ENCODE measurements at places on chromosomes 16 and 17.

- no peak for DNase-seq
These were observed 19.5 kb upstream of the GSE1 start for GRCh38 chr16:85593494-85594221.

DNA sequence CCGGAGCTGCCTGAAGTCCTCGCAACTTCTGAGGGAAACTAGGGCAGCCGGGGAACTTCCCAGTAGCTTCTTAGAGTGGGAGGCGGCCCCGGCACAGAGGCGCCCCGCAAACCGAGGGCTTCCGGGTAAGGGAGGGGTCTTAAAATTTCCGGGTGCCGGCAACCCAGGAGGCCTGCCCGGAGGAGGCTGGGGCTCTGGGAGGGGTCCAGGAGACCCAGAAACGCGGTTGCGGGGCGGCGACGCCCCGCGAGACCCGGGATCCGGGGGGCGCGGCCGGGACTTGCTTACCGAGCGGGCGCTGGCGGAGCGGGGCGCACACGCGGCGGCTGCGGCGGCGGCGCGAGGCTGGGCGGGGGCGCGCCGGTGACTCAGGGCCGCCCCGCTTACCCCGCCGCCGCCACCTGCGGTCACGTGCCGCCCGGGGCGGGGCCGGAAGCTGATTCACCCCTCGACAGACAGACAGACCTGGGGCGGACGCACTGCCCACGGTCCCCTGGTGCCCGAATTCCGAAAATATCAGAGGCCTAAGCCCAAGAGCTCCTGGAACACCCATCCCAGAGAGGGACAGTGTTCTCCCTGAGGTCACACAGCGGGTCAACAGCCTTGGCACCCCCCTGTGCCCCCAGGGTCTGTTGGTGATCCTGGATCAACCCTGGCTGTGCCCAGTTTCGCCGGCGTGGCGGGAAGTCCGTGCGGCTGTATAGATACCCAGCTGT, at the start of gene FAM83G:
Gene FAM83G (minus strand): TSS at position 344 of the 716 bp plus-strand sequence. CDS start 723 bp downstream, outside the sequence.
- DNase-seq, result peak; percentile 63

GRCh38 chr17:81684442-81684911, 666 bp downstream of the HGS start:
- no peak for DNase-seq

GRCh38 chr17:55134486-55135157, 130.1 kb upstream of the HLF start:
- no peak for DNase-seq

DNA sequence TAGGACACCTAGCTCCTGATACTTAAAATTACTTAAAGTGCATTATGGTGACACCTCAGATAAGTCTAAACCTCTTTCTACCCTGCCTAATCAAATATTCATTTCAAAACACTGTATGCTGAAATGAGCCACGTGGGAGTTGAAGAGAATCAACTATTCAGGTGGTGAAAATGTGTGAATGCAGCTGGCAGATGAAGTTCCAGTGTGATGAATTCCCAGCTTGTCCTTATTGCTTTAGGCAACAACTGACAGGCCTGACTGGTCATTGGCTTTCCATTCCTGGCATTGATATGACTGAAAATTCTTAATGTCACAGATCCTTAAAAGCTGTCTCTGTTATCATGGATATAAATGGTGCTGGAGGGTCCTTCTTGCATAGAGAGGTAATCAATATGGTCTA, 301.9 kb upstream of the TBX2 start:
- no peak for DNase-seq

DNA sequence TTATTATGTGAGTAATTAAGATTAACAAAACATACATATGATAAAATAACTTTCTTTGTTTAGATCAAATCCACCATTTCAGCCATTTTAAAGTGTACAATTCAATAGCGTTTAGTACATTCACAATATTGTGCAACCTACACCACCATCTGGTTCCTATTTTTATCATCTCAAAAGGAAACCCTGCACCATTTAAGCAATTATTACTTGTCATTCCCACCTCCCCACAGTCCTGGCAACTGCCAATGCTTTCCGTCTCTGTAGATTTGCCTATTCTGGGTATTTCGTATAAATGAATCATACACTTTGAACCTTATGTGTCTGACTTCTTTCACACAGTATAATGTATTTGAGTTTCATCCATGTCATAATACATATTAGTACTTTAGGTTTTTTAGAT, 162.5 kb upstream of the CNTNAP4 start:
- DNase-seq, result no peak

DNA sequence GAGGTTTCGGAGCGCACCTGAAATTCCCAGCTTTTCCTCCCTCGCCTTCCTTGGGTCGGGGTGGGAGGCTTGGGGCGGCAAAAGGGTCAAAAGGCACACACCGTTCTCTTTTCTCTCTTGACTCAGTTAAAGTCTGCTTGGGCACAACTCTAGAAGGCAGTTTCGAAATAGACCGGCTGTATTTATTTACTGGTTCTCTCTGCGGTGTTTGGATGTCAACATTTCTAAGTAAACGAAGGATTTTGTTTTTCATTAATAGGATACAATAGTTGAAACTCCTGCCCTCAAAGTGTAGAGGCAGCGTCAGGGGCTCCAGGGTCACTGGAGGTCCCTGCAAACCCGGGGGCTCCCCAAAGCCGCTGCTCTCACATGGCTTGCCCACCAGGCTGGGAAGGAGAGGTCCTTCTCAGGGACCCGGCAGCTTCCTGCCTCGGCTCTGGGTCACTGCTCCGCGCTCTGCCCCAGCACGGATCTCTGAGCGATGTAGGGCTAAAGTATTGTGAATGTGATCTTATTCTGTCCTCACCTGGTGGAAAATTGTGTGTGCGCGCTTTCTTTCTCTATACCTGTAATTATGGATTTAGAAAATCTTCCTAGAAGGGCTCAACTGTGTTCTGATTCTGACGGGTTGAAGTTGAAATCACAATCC, 952 bp downstream of the BMERB1 start:
- DNase-seq, result no peak

GRCh38 chr16:48165961-48166578, 10.3 kb upstream of the ABCC12 start:
- DNase-seq, result no peak

GRCh38 chr16:2472885-2473445, 1.9 kb downstream of the NTN3 start:
- no peak for DNase-seq

DNA sequence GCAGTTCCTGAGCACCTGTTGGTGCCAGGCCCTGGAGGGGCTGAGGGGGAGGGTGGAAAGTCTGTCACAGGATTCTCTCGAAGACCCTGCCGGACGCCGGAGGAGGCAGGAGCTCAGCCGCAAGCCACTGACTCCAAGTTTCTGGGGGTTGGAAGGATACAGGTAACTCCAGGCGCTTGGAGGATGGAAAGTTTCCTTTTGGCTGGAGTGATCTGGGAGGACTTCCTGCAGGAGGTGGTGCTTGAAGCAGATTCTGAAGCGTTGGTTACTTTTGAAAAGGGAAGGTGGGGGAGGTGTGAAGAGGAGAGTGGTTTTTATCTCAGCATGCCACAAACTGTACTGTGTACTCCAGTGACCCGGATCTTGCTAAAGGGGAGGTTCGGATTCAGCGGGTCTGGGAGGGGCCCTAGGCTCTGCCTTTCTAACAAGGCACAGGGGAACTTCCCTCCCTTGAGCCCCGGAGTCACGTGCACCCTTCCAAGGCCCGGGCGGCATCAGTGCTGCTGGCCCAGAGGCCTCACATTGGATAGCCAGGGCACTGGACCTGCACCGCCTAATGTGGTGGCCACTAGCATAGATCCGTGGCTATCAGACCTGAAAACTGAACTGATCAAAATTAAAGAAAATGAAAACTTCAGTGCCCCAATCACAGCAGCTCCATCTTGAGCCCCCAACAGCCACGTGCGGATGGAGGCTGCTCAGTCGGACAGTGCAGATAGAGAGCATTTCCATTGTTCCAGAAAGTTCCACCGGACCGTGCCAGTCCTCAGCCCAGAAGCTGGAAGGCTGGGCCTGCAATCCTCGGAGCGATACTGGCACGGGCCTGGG, 42.2 kb upstream of the GSE1 start:
- DNase-seq, result no peak

DNA sequence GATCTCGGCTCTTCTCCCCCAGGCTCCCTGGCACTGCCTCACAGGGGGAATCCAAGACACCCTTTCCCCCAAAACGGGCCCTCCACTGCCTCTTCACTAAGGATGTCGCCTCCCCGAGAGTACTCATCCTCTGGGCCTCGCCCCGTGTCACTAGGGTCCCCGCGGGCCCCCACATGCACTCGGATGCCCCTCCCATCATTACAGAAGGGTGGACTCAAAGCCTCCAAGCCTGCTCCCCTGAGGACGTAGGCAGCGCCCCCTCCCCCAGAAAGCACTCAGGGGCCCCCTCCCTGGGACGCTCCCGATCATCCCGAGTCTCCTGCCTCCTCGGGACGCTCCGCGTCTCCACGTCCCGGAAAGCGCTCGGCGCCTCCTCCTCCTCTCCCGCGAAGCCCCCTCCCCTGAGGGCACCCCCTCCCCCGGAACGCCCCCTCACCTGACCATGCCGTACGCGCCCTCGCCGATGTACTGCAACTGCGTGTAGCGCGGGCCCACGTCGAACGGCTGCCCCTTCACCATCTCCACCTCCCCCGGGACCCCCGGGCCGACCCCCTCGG, 338 bp downstream of the MAPK3 start:
- no peak for DNase-seq

DNA sequence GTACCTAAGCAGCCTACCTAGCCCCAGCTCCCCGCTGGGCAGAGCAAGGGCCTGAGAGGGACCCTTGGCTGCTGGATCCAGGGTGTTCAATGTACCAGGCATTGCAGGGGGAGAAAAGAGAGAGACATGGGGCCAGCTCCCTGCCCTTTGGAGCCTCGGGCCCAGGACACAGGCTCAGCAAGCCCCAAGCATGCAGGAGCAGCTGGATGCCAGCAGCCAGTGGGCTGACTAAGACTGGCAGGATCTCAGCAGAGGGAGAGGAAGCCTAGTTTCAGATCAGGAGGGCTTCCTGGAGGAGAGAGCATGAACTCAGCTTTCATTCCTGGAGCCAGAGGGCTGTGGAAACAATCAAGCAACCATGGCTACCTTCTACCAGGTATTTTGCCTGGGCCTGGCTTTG, 82.0 kb upstream of the NKD1 start:
- no peak for DNase-seq

- no peak for DNase-seq
These were observed 45.0 kb downstream of the SLC7A5 start for GRCh38 chr16:87824016-87824990.

DNA sequence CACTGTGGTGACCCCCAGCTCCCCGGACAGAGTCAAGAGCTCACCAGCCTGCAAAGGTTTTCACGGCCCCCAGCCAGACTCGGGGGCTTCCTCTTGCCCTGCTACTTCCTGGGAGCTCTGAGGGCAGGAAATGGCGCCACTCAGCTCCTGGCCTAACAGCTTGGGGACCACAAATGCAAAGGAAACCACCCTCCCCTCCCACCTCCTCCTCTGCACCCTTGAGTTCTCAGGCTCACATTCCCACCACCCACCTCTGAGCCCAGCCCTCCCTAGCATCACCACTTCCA, 375 bp upstream of the SPN start:
- no peak for DNase-seq

DNA sequence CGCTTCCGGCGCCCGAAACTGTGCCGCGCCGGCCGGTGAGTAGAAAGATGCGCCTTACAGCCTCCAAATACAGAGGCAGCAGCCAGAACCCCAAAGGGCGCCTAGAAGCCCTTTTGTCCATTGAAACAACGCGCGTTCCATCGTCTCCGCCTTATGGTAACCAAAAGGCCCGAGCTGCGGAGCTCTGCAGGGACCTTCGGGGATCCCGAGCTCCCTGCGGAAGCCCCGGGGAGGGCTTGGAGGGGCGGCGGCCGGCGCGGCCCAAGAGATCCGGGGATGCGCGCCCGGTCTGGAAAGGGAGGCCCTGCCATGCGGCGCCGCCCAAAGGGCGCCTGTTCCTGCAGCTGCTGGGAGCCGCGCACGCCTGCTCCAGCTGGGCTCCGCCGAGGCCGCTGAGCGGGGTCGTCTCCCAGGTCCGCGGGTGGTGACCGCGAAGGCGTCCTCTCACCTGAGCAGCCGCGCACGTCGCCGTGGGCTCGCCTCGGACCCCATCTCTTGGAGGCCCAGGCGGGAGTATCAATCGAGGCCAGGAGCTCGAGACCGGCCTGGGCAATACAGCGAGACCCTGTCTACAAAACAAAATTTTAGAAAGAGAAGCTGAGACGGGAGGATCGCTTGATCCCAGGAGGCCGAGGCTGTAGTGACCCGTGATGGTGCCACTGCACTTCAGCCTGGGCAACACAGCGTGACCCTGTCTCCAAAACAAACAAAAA, 742 bp upstream of the FBXO31 start:
- no peak for DNase-seq

GRCh38 chr17:71037386-71037785, 868.1 kb downstream of the KCNJ2 start:
- DNase-seq, result no peak

GRCh38 chr17:10177131-10177912, 21.1 kb downstream of the GAS7 start:
- no peak for DNase-seq

GRCh38 chr16:72073560-72074230, 10.7 kb downstream of the HPR start:
- DNase-seq, result no peak

DNA sequence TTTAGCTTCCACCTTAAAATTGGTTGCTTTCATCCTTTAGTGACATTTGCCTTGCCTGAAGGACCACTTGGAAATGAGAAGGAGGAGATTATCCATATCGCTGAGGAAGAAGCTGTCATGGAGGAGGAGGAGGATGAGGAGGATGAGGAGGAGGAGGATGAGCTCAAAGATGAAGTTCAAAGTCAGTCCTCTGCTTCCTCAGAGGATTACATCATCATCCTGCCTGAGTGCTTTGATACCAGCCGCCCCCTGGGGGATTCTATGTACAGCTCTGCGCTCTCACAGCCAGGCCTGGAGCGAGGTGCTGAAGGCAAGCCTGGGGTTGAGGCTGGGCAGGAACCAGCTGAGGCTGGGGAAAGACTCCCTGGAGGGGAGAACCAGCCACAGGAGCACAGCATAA, 11.5 kb upstream of the TMEM106A start:
- DNase-seq, result no peak

DNA sequence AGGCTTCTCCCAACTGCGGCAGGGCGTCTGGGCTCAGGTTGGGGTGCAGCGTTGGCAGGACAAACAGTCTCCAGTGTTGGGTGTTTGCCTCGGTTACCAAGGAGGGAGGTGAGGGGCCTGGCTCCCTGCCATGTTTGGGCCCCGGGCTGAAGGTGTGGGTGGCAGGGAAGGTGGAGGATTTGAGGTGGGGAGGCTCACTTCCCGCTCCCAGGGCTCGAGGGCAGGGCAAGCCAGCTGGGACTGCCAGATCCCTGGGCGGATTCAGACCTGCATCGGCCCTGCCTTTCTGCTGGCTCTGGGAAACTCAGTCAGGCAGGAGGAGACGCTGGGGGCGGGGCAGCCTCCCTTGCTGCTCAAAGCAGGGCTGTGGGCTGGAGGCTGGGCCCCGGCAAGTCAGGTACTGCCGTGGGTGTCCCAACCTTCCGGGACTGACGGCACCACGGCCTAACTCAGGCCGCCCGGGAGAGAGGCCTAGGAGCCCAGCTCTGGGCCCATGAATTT, 31.3 kb upstream of the KRT17 start:
- no peak for DNase-seq
